Activated naive CD4-positive, alpha-beta T cell treated with anti-CD3 and anti-CD28 coated beads, Interleukin-2, amount 50 U/mL, for 72 hours (primary cell): ENCODE measurements at places on chromosomes 6 and 20. TPM values are rescaled to one million over a fixed set of nuclear protein-coding genes. Genes with fewer than 3 reads are reported as not detected.

DNA sequence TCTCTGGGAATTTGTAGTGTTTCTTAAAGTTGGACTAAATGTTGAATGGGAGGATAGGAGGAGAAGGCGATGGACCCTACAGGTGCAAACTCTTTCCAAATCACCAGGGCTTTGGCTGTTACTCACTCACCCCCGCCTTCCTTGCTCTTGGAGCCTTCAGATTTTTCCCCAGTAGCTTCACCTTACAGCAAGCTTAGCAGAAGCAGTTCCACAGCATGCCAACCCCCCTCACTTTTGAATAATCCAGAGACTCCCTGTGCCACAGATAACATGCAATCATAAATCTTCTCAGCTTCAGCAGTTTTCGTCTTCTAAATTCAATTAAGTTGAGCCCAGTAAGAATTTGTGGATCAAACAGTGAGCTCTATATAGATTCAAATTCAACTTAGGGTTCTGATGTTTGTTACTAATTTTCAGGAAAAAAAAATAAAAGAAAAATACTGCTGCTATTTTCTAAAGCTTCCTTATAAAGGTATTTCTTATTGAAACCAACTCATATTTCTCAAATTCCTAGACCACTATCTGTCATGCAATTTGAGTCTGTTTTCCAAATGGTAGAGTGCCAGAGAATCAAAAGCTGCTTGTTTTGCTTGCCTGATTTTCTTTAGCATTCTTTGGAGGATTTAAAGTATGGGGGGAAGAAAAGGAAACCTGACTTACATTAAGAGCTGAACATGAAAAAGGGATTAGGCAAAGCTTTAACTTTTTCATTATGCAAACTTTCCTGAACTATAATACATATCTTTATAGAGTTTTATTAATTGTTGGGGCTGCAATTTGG lies 166.4 kb downstream of the EYA4 start:
- DNase-seq, result no peak

- no peak for DNase-seq
These were observed 5.9 kb downstream of the F13A1 start for GRCh38 chr6:6314596-6314995.

GRCh38 chr6:13648850-13649249 lies 33.7 kb downstream of the NOL7 start:
- no peak for DNase-seq

GRCh38 chr6:37354526-37355384 lies 972 bp downstream of the RNF8 start:
- DNase-seq, result peak; percentile 29

- DNase-seq, result no peak
These were observed 193.1 kb downstream of the ATXN1 start for GRCh38 chr6:16568128-16568527.

DNA sequence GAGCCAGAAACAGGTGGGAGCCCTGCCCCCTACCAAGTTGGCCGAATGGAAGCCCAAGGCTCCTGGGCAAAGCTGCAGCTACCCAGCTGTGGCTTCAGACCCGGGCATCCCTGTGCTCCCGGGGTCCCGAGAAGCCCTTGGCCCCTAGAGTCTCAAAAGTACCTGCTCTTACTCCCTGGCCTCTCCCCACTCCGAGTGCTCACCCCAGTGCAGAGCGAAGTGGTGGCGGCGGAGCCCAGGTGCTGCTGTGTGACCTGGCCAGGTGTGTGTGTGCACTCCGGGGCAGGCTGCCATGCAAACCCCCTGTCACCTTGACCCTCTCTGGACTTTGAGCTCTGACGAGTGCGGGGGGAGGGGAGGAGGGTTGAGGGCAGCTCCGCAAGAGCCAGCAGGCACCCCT lies 493.8 kb upstream of the MANEA start:
- no peak for DNase-seq

DNA sequence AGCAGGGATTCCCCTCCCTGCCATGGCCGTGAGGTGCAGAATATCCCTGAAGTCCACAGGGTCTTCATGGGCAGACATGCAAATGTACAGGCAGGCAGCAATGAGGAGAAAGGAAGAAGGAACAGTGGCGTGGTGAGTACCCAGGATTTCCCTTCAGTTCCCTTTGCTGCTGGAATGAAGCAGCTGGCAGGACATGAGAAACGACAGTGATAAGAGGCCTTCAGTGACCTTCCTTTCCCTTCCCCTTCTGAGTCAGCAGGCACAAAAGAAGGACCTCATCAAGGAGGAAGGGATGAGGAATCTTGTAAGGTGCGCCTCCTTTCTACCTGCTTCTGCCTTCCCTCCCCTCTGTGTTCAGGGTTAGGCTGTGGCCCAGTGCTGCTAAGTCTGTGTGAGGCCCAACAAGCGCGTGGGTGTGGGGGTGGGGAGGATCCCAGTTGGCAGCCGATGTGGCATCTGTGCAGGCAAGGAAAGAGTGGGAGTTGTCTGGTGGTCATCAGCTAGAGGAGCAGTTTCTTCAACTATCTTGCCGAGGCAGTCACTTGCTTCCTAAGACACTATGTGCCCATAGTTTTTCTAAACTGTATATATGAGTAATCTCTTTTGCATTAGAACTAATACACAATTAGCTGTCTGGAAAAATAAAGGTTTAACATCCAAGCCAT lies 29.5 kb upstream of the FBXO9 start:
- DNase-seq, result no peak

DNA sequence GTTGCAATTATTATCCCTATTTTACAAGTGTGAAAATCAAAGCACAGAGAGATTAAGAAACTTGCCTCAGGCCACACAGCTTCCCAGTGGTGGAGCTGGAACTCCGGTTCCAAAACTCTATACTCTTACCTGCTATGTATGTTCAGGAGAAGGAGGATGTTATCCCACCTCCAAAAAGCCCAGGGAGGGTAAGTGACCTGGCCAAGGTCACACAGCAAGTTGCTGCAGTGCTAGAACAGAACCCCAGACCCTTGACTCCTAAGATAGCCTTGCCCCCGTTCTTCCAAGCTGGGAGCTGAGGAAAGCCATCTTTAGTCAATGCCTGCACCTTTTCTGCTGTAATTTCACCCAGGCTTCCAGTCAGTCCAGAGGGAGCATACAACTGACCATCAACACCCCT lies 42.3 kb downstream of the BPIFB1 start:
- no peak for DNase-seq

- no peak for DNase-seq
These were observed 53.2 kb downstream of the CTCFL start for GRCh38 chr20:57471496-57472372.

GRCh38 chr6:165308926-165309731 lies at the start of gene C6orf118:
Gene C6orf118, minus strand, starts transcription at chr6:165309605. Its CDS starts 19 bp downstream, at chr6:165309586.
- no peak for DNase-seq

DNA sequence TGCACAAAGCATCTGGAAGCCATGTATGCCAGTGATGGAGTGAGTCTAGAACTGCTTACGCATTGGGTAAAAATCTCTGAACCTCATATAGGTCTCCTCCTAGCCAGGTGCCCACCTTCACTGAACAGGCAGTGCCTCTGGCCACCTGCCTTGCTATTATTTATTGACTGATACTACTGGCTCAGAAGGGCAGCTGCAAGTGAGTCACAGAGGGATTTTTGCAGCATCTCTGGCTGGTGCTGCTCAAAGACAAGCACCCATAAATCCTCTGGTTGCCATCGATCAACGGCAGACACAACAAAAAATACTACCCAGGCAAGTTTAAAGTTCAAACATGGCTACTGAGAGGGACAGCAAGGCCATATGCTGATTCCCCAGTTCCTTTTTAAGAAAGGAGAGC lies 279.4 kb downstream of the UBE3D start:
- no peak for DNase-seq

DNA sequence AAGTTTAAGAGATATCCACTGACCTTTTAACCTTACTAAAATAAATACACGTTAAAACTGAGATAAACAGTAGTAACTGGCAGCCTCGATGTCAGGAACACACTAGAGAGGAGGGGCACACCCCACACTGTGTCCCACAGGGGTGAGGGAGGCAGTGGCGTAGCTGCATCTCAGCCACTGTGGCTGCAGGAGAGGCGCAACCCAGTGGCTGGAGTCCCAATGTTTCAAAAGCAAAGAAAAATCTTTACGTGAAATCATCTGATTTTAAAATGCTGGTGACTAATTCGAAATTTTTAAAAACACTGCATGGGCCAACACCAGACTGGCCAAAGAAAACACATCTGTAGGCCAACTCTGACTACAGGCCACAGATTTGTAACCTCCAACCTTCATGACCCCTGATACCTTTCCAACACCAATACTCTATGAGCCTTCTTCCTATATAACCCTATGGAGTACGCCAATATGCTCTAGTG lies 54.7 kb downstream of the TRAM2 start:
- DNase-seq, result no peak

DNA sequence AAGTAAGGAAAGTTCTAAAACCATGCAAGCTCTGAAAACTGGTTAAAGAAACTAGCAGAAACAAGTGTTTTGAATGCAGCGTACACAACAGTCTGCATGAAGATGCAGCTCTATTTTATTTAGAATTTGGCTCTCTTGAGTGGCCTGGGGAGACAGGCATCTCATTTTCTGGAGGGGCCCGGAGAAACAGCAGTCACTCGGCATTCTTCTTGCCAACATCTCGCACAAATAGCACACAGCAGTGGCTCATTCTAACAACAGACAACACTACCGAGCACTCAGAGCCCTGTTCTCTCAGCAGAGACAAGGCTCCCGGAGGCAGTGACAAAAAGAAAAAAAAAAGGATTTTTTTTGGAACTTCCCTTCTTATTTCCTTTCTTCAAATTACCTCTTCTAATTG lies 108.5 kb upstream of the STMND1 start:
- no peak for DNase-seq

- no peak for DNase-seq
These were observed 7.0 kb upstream of the RNF217 start for GRCh38 chr6:124955108-124955856.

- peak; percentile 60 for DNase-seq
These were observed 28.5 kb downstream of the TRERF1 start for GRCh38 chr6:42423244-42423643.

- DNase-seq, result no peak
These were observed 6.4 kb upstream of the CST2 start for GRCh38 chr20:23832775-23833513.

DNA sequence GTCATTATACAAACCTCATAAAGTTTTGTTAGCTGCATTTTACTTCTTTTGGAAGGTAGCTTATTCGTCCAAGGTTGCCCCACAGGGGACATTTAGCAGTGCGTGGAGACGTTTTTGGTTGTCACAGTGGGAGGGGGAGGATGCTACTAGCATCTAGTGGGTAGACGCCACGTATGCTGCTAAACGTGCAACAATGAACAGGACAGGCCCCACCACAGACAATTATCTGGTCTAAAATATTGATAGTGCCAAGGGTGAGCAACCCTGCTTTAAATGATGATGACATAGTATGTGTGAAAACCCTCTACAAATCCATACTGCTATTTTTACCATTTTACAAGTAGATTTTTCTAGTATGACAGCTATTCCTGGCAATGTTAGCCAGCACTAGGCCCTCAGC lies 13.9 kb upstream of the GCNT2 start:
- no peak for DNase-seq

DNA sequence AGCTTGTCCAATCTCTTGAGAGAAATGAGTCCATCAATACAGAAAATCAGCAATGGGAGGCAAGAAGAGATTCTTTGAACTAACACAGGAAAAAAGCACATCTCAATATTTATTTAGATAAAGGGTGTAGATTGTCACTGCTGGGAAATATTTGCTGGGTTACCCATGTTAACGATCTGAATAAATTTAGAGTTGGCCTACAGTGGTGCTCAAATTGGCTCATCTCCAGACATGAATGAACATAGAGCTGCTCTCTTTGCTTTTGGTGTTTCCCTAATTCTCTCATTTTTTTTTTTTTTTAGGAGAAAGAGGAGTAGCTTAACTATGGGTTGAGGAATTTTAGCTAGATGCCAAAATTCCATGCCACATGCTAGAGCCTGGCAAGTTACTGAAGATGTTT lies 471.2 kb downstream of the PKHD1 start:
- no peak for DNase-seq

GRCh38 chr20:49715466-49715865 lies 1.8 kb upstream of the B4GALT5 start:
- DNase-seq, result no peak

GRCh38 chr6:18389479-18389878 lies 2.3 kb downstream of the RNF144B start:
- DNase-seq, result no peak

DNA sequence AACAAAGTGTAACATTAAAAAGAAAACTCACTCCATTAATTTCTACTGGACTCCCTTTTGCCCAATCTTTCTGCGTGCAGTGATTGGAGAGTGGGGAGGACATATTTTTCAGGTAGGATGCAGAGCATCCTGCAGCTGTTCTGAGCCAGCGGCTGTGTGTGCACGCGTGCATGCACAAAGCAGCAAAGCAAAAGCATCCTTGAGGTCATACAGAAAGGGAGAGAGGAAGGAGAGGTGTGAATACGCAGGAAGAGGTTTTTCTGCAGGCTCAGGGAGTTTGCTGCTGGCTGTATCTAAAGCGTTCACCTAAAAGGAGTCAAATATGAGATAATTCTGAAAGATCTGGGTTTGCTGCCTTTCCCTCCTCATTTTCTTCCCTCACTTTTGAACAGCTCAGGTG lies 108.4 kb downstream of the HUS1B start:
- DNase-seq, result peak; percentile 40

DNA sequence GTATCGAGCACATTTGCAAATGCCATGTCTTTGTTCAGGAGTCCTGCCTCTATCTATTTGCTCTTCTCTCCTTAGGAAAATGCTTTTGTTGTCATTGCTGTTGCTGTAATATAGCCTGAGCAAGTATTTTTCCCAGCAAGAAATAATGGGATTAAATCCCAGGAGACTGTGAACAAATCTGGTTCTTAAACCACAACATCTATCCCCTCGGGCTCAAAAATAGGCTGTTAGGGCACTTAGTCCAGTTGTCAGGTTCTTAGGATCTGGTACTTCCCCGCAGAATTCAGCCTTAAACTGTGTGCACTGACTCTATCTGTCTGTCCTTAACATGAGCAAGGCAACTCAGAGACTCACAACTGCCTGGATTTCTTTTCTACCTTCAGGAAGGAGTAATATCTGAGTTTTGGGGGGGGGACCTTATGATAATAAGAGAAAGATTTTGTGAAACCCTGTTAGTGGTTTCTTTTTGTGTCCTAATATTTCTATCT lies 437.5 kb downstream of the HTR1B start:
- DNase-seq, result no peak

GRCh38 chr6:3744211-3744900 lies 7.2 kb downstream of the PXDC1 start:
- no peak for DNase-seq

- DNase-seq, result no peak
These were observed 43.1 kb downstream of the ANKEF1 start for GRCh38 chr20:10077886-10078285.

Gene DDX39B
- total RNA-seq, result 658 TPM

Gene ZC2HC1B
- total RNA-seq, result not detected

Gene NFYA
- total RNA-seq, result 27.3 TPM

Gene DXO
- 16.2 TPM for total RNA-seq

Gene TTI1
- 40.2 TPM for total RNA-seq

Gene C6orf47
- 16.4 TPM for total RNA-seq

Gene GMPR
- total RNA-seq, result 2.5 TPM

Gene CRISP3
- not detected for total RNA-seq

Gene SIRPD
- total RNA-seq, result not detected

Gene SAMD5
- not detected for total RNA-seq

Gene SULF2
- 2.3 TPM for total RNA-seq

Gene C2
- total RNA-seq, result 0.53 TPM

Gene ADAT2
- 30.8 TPM for total RNA-seq

Gene STMND1
- total RNA-seq, result 0.43 TPM

Gene BPIFB2
- total RNA-seq, result not detected

Gene OLIG3
- total RNA-seq, result 0.14 TPM

Gene RIN2
- total RNA-seq, result not detected
